Right ventricle myocardium superior (tissue), 1 donor: ENCODE measurements at places on chromosomes 11 and 22. TPM values are rescaled to one million over a fixed set of nuclear protein-coding genes. Genes with fewer than 3 reads are reported as not detected.

GRM5 gene
- total RNA-seq = 0.13 TPM

IL18 gene
- 1.9 TPM for total RNA-seq

TEX54 gene
- not detected for total RNA-seq

BCO2 gene
- 151 TPM for total RNA-seq

GRCh38 chr11:109490953-109491635, 69.1 kb downstream of the C11orf87 start:
- no peak for DNase-seq

DNA sequence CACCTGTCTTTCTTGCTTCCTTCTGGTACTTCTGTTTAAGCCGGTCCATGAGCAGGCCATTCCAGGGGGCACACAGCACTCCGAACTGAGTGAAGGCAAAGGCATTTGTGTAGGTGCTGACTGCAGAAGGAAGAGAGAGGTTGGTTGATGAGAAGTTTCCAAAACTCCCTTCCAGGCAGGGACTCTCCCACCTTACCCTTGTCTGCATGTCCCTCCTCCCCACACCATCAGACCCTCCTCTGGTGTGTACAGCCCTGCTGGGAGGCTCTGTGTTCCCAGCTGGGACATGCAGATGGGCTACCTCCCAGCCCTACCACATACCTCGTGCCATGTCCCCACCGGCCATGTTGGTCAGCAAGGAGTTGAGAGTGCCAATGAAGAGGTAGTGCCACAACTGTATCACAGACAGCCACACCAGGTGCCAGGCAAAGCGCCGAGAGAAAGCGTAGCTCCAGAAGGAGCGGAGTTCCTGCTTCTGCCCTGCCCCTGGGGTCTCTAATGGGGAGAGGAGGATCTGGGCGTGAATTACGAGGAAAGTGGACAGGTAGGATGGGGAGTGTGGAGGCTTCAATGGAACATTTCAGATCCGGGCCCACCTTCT, 12.2 kb downstream of the SLC43A3 start:
- no peak for DNase-seq

- peak; percentile 92 for DNase-seq
Measured at GRCh38 chr11:66421492-66422205, 814 bp downstream of the NPAS4 start.

DNA sequence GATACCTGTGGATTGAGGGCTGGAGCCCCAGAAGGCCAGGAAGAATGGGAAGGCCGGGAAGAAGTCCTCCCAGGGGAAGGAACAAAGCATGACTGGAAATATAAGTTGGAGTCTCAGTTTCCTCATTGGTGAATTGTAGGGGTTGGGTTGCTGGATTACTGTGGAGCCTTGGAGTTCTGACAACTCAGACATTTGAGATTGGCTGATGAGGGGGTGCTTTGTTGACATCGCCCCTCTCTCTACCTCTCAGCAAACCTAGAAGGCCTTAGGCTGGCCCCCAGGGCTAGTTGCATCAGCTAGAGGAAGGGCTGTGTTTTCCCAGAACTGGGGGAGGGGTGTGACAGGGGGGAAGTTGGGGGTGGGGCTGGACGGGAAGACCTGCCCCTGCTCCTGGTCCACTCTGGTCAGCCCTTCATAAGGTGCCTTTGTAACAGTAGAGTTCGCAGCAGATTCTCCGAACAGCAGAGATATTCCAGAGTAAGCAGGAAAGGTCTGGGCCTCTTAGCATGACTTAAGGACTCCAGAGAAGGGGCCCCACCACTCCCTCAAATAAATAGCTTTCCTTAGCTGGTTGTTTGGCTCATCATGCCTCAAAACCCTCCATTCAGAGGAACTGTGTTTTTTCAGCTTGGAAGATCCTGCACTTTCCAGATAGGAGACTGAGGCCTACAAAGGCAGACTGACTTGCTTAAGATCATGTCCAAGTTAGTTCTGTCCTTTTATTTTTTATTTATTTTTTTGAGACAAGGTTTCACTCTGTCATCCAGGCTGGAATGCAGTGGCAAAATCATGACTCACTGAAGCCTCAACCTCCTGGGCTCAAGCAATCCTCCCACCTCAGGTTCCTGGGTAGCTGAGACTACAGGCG, 12.5 kb upstream of the THRSP start:
- DNase-seq = no peak

- DNase-seq = no peak
Measured at GRCh38 chr11:94405062-94405833, 4.0 kb upstream of the GPR83 start.

DNA sequence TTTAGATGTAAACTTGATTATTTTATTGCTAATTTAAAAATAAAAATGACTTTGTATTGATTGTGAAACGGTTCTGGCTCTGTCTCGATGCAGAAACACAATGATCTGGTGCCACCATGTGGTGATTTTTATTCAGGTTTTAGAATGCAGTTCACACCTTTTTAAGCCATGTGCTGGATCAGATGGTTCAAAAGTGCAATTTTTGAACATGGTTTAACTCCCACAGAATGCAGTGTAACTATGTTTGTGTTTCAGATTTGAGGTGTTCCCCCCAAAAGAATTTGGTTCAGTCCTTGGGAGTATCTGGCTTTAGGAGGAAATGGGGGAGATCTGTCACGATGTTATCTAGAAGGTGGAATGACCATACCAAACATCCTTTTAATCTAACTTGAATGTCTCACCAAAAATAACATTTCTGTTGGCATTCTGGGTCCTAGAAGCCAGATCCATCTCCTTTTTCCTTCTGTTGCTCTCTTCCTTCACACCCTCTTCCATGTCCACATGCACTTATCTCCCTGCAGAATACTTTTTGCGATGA, 7.9 kb downstream of the MRPL16 start:
- no peak for DNase-seq

GRCh38 chr11:60916669-60917206, 2.8 kb downstream of the TMEM109 start:
- DNase-seq = no peak

GRCh38 chr11:42819126-42819525, 492.7 kb upstream of the API5 start:
- DNase-seq = no peak

DNA sequence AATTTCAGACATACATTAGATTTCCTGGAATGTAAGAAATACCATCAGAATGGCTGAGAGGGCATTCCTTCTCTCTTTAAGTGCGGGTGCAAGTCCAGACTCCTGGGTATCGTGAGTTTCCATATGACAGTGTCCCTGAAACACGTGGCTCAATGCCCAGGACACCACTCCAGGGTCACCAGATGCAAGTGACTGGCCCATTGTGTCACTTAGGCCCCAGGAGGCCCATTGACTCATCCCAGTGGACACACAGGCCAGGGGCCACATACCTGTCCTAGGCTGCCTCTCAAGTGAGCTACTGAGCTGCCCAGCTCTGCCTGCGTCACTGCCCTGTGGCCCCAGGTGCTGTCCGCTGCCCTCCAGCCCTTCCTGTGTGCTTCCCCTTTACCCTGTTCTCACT, 18.5 kb downstream of the FBLN1 start:
- DNase-seq = no peak

- no peak for DNase-seq
Measured at GRCh38 chr22:47471406-47471805, 709.0 kb downstream of the TBC1D22A start.

- DNase-seq = no peak
Measured at GRCh38 chr11:122764371-122765090, 73.8 kb upstream of the CRTAM start.

- DNase-seq = no peak
Measured at GRCh38 chr11:43686207-43686606, 5.7 kb downstream of the HSD17B12 start.
